ENCODE measurements at places on chromosomes 2 and 18.

DNA sequence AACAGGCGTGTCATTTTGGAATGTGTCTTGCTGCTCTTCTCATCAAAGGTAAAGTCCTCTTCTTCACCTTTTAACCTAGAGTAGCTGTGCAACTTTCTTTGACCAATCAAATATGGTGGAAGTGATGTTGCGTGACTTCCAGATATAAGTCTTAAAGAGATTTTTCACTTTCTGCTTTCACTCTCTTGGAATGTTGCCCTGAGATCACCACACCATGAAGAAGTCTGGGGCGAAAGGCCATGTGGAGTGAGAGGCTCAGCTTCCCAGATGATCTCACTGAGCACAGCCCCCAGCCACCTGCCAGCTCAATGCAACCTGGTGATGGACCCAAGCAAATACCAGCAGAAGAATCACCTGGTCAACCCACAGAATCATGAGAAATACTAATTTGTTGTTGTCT is 7.1 kb upstream of the GALNT3 start:
- DNase-seq = no peak

- no peak for DNase-seq
Measured at GRCh38 chr2:24957221-24957620, 14.5 kb downstream of the DNAJC27 start.

DNA sequence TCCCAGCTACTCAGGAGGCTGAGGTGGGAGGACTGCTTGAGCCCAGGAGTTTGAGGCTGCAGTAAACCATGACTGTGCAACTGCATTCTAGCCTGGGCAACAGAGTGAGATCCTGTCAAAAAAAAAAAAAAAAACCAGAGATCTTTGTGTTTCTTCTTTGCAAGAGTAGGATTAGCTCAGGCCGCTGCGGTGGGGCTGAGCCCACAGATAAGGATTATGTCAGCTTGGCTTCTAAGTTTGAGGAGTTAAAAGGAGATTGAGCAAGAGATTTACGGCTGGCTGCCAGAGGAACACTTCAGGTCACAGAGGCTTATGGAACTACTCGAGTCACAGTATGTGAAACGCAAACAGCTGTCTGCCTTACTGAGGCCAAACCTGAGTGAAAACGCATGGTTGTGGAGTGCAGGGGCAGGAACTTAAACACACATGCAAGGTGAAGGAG is 146.7 kb upstream of the L3MBTL4 start:
- DNase-seq = no peak

DNA sequence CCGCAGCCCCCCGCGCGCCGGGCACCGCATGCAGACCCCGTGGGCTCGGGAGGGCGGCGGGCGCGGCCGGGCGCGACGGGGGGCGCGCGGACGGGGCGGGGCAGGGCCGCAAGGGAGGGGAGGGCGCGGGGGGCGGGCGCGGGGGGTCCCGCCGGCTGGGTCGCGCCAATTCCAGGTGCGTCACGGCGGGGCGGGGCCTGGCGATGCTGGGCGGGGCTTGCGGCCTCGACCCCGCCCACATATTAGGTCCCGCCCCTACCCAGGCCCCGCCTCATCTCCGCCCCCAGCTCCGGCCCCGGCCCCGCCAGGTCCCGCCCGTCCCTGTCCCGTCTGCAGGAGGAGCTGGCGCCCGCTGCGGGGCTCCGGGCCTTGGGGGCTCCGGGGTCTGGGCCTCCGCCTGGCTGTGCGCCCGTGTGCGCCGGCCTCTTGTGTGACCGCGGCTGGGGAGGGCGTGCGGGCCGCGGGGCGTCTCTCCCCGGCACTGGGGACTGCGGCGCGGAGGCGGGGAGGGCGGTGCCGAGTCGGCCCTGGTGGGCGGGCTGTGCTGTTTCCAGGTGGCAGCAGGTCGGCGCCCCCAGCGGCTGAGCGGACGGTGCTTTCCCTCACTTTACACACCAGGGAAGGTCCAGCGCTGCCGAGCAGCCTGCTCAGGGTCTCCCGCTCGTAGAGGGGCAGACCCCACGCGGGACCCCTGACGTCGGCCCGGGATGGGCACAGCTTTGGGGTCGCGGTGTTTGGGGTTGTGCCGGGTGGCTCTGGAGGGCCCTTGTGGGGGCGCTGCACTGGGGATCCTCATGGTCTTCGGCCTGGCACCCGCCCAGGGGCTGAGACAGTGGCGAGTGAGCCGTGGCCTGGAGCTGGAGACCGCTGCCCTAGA is 554 bp downstream of the ING5 start:
- peak; percentile 86 for DNase-seq

DNA sequence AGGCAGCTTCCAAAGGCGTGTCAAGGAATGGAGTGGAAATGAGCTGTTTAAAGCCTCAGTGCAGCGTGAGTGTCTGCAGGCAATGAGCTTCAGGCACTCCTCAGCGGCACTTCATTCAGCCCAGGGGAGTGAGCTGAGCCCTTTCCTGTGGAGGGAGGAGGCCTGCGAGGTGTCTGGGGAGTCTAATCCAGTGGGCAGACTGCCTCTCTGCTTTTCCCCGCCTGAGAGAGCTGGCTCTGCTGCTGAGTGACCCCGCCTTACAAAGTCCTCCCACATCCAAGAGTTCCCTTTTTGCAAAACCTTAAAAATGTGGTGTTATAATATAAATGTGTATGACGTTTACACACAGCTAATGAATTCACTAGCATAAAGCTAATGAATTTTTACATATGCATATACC is 7.0 kb upstream of the LDLRAD4 start:
- DNase-seq = no peak
